ENCODE measurements at places on chromosomes 7 and 10.
A peak's percentile ranks its signal among the peaks of the same experiment; 100 is the strongest.

GRCh38 chr7:153400735-153401593 lies 641.4 kb downstream of the ACTR3B start:
- no peak for DNase-seq

GRCh38 chr10:88472540-88472939 lies 110.6 kb downstream of the RNLS start:
- DNase-seq, result no peak

DNA sequence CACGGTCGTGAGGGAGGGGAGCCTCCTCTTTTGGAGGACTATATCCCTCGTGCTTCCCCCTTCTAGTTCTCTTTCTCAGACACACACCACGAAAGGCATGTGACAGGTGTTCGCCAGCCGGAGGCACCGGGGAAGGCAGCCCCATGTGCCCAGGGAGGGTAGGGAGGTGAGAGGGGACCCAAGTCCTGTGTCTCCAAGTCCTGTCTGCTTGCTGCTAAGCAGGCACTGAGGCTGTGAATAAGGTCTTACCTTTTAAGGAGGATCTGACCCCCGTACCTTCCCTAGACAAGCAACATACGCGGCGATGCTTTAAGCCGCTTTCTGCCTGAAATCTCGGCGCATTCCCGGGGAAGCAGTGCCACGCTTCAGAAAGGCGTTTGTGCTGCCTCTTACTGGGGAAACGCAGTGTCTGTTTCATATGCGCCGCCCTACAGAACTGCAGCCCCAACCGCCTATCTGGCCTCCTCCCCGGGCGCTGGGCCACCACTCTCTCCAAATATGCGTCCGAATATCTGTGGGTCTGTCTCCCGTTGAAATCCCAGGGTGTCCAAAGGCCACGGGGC lies 770 bp downstream of the PLXNA4 start:
- DNase-seq, result peak; percentile 20

DNA sequence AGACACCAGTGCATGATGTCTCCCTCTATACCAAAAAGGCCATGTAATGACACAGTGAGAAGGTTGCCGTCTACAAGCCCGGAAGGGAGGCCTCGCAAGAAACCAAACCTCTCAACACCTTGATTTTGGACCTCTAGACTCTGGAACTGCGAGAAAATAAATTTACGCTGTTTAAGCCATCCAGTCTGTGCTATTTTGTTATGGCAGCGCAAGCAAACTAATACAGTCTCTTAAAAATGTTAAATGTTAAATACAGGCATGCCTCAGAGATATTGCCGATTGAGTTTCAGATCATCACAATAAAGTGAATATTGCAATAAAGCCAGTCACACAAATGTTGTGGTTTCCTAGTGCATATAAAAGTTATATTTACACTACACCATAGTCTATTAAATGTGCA lies 5.0 kb upstream of the MINDY3 start:
- no peak for DNase-seq

DNA sequence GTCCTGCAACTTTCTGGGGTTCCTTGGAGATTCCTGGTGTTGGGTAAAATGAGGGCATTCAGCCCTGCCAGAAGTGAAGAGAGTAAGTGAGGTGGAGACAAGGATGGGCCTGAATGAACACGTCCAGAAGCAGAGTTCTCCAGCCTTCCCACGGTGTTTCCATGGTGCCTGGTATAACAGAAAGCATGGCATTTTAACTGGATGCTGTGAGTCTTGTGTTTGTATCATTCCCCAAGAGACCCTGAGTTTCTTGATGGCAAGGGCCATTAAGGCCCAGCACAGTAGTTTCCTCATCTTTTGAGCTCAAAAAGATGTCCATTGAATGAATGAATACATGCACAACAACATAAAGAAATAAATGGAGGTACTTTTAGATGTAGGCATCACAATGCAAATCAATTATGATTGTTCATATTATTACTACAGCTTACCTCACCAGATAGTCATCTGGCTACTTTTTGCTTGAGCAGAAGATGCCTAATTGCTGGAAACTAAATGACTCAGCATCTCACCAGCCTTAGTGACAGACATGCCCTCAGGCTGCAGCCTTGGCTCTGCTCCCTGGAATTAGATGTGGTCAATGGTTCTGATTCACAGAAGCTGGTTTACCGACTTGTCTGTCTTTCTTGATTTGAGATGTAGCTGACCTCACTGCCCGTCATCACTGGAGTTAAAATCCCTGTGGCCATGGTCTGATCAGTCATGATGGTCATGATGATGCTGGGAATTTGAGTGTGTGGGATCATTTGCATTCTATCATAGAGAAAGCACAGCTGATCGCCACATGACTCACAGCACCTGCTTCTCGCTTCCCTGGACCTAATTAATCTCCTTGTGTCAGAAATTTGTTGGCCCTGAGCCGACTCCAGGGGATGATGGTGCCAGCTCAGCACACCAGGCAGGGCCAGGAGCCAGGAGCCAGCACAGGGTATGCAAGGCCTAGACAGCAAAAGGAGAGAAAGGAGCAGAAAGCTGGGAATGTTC lies 83.9 kb downstream of the CXCL12 start:
- no peak for DNase-seq

DNA sequence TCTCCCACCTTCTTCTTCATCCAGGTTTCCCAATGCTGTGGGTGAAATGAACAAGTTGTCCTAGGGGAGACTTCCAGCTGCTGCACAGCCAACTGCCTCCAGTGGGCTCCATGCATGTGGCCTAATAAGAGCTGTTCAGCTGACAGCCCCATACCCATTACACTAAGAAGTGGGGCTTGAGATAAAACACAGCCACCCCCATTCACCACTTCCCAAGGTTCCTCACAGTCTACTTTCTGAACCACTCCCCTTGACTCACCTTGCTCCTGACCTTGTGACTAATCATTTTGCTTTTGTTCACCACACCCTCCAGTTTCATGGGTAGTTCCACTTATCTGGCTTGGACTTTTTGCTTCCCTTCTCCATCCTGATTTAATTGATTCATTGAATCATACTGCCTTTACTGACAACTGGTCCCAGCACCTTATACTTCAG lies 119.3 kb downstream of the CABCOCO1 start:
- no peak for DNase-seq

DNA sequence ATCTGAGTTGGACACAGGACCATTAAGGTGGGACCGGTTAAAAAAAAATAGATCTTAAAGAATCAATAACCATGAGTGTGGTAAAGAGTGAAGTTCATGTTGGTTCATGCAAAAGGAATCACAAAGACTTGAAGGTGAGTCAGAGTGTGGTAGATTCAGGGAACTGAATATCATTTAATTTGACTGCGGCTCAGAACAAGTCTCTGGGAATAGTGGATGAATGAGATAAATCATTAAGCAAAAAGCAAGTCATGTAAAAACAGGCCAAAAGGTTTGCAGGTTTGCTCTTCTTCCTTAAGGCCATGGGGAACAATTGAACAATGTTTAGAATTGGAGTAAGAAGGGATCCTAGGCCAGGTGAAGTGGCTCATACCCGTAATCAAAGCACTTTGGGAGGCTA lies 385.8 kb downstream of the ETV1 start:
- DNase-seq, result no peak

DNA sequence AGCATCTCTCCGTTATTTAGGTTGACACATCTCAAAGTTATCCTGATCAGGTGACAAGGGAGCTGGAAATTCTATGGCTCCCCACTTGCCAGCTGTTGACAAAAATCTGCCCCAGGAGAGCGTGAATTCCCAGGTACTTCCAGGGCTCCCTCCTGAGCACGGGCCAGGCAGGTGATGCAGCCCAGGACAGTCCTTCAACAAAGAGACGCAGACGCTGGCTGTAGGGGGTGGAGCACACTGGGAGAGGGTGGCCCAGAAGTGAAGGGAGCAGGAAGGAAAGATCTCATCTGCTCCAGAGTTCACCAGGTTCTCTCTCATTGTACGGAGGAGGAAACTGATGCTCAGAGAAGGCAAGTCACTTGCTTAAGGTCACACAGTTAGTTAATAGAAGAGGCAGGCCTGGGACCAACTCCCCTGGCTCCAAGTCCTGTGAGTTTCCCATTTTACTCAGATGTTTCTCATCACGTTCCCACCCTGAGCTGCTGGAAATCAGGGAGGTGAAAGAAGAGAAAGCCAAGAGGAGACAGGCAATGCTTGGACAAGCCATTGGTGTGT lies 41.0 kb upstream of the CHST3 start:
- DNase-seq, result no peak

- no peak for DNase-seq
Measured at GRCh38 chr10:45429790-45430189, 55.8 kb downstream of the ALOX5 start.

DNA sequence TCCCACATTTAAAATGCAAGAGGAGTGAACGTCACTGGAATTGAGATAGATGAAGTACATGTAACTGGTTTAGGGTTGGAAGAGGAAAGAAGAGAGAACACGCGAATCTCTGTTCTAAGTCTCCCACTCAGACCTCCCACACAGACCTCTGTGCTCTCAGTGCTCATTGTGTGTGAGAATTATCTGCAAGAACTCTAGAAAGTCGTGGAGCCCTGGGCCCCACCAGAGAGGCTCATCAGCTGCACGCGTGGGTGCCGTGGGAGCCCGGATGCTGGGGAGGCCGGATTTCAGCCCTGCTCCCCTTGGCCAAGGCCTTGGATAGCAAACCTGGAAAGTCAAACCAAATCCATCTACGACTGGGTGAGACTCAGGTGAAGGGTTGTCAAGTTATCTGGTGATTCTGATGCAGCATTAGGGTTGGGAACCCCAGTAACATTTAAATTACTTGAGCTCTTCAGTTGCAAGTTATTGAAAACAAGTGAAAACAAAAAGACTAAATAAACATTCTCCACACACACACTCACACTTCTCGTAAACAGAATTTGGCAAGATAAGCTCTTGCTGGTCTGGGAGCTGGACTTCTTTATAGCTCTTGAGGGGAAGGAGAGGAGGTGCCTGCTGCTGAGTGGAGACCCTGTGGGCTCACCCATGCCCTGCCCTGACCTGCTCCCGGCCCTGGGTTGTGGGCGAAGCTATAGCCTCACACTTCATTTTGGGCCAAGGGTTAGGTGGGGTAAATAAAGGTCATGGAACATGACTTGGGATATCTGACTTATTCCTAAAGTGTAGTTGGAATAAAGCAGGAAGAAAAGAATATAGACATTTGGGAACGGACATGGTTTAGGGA lies 250.3 kb downstream of the ADARB2 start:
- no peak for DNase-seq

- no peak for DNase-seq
Measured at GRCh38 chr10:115974351-115974750, 298.7 kb downstream of the GFRA1 start.

DNA sequence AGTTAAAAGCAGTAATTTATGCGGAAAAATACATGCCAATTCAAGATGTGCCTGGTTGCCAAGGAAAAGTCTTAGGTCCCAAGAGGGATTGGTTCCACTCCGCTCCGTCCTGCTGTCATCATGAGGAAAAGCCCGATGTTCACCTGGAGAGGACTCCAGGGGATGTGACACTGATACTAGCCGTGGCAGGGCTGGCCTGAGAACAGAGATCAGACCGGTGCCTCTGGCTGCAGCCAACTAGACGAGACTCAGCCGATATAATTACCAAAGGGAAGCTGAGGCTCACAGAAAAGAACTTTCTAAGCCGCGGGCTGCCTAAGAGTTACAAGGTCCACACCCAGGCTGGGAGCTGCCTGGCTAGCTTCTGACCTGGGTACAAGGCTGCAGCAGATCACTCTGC lies 81.3 kb upstream of the UNC5B start:
- no peak for DNase-seq

- DNase-seq, result no peak
Measured at GRCh38 chr7:158616050-158616449, 28.4 kb upstream of the PTPRN2 start.

DNA sequence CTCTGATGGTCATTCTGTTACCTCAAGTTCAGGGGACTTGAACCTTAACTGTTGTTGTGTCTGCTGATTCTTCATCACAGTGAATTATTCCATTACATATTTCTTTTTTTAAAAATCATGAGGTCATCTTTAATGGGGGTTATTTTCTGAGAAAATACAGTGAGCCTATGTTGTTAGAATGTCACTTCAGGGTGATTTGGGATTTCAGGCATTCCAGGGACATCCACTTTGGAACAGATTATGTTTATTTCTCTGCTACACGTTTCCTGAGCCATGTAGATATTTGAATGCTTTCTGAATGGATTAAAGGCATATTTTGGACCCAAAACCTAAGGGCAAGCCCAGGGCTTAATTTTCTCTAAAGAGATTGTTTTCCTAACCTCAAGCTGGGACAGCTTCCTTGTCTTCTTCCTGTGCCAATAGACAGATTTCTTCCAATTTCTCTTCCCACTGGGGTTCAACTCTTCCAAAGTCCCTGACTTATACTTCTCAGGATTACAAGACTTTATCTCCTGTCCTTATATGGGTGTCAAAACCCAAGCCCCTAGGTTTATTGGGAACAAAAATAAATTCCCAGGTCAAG lies 271.7 kb downstream of the ARHGAP12 start:
- no peak for DNase-seq

DNA sequence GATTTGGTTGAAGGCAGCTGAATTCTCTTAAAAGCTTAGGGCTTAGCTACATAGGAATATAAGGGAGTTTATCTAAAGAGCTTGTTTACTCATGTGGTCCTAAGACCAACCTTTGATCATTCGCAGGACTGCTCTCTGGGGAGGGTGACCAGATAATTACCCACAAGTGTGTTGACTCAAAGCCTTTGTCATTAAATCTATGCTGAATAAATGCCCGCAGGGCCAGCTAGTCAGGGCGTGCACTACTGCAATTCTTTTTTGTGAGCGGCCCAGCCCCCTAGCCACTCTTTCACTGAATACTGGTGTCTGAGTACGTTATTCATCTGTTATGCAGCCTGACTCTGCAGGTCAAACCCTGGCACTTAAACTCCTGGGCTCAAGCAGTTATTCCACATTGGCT lies 69.6 kb downstream of the AKAP9 start:
- DNase-seq, result no peak

- DNase-seq, result no peak
Measured at GRCh38 chr10:86945361-86946212, 11.8 kb downstream of the MMRN2 start.

- no peak for DNase-seq
Measured at GRCh38 chr10:87786421-87786820, 31.6 kb downstream of the ATAD1 start.

DNA sequence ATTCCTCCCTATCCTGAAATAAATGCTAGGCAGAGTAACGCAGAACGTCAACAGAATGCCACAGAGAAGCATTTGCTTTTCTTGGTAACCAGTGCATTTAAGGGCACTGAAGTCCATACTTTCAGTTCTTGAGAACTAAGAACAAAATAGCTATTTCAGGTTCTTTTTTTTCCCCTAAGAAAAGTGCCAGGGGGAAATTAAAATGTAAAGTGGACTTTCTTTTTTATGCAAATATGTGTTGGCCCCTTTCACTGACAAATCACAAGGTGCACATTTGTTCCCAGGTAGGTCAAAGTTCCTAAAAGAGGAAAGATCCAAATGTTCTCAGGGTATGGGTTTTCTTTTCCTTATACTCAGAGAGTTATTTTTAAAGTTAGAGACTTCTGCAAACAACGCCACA lies 151.5 kb downstream of the HPSE2 start:
- no peak for DNase-seq

Measured in NB4 (cell line).